CD8-positive, alpha-beta memory T cell (primary cell): ENCODE measurements at places on chromosomes 4 and X. TPM values are rescaled to one million over a fixed set of nuclear protein-coding genes. Genes with fewer than 3 reads are reported as not detected.

GPRIN3 gene
- total RNA-seq: 16.2 TPM

ODAPH gene
- total RNA-seq: not detected

NALF2 gene
- total RNA-seq: 0.42 TPM

UCP1 gene
- total RNA-seq: not detected

NPY2R gene
- not detected for total RNA-seq

DNA sequence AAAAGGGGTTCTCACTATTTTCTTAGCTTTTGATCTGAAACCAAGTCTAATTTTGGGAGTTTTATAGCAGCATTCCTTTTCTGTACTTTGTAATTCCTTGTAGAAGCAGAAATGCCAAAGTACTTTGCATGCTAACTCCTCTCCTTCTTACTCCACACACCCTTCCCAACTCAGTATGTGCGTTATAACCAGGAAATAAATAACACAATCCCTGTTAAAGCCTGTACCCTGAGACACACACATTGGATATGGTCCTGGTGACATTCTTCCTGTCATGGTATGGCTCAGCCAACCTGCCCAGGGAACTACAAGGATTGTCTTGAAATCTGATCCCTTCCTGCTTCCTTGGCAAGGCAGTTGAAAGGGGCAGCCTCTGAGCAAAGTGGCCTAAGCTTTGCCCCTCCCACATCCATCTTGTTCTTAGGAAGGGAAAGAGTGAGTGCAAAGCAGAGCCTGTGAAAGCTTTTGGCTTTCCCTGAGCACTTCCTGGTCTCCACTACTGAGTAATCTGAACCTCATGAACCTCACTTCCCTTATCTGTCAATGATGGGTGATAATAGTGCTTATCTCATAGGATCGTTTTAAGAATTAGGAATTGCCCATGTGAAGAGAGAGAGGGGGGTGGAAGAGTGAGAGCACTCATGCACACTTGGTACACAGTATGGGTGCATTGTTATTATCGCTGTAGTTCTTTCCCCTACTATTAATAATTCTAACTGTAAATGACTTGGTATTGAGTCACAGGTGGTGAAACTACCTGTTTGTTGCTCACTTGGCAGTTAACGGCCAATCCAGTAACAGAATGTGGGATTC lies 109.3 kb downstream of the AFF2 start:
- no peak for DNase-seq

- DNase-seq: no peak
Measured at GRCh38 chr4:77449171-77449570, 156.4 kb upstream of the CXCL13 start.

GRCh38 chr4:2363056-2363721 lies 55.3 kb downstream of the ZFYVE28 start:
- no peak for DNase-seq
